ENCODE measurements at places on chromosomes 2 and 18.

GRCh38 chr18:43525169-43525568 lies 247.9 kb upstream of the SYT4 start:
- DNase-seq: no peak

- peak; percentile 28 for DNase-seq
Observed at GRCh38 chr2:159157361-159158209, 128.9 kb downstream of the WDSUB1 start.

GRCh38 chr2:230660294-230661060 lies 52.2 kb upstream of the CAB39 start:
- DNase-seq: no peak

DNA sequence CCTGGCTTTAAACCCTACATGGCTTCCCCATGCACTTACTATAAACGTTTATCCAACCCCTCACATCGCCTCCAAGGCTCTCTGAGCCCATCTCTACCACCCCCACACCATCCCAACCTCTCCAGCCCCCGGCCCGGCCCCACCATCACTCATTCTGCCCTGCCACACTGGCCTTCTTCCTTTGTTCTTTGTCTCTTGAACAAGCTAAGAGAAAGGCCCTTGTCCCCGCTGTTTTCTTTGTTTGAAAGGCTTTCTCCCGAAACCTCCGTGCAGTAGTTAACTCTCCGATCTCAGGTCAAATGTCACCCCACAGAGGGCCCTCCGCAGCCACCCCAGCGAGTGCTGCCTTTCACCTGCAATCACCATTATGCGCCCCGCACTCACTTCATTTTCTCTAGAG lies 100.4 kb downstream of the AFF3 start:
- DNase-seq: no peak

DNA sequence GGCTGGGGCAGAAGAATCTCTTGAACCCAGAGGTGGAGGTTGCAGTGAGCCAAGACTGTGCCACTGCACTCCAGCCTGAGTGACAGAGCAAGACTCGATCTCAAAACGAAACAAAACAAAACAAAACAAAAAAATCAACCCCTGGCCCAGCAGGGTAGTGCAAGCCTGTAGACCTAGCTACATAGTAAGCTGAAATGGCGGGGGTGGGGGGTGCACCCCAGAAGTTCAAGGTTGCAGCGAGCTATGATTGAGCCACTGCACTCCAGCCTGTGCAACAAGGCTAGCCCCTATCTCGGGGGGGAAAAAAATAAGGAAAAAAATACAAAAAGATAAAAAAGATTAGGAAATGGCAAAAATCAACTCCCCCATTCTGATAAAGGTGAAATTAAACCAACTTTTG lies 6.4 kb downstream of the ATL2 start:
- no peak for DNase-seq

DNA sequence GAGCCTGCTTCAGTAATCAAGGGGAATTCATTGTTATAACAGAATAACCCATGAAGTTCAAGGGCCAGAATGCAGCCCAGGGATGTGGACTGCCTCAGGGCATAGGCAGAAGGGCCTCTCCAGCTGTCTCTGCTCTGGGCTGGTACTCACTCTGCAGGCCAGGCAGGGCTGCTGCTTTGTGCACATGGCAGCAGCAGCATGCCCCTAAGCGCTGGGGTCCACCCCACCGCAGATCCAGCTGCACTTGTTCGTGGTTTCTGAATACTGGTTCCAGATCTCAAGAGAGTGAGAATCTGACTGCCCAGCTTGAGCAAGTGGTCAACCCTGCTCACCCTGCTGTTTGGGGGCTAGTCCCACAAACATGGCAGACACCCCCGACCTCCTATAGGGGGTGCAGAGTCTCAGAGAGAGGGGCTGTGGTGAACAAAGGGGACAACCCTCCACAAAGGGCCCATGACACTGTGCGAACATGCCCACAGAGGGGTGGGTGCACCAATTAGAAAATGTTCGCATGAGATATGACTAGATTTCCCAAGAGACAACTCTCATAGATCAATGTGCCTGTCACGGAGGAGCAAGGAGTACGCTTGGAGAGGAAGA lies 87.3 kb downstream of the ACTR3 start:
- peak; percentile 44 for DNase-seq

- peak; percentile 62 for DNase-seq
Observed at GRCh38 chr18:57863706-57864105, 60.6 kb upstream of the ATP8B1 start.

DNA sequence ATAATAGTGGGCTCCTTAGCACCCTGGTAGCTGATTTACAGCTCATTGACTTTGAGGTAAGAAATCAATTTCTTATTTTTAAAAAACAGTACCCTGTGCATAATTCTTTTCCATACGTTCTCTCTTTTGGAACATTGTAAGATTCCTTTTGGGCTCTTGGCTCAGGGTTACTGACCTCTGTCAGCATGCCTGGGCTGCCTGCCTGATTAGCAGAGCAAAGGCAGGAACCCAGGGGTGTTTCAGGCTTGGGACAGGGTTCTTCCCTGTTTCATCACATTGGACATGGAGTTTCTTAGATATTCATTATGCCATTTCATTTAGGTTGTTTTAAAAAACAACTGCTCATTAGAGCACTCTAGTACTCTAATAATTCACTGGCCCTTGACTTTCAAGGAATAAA lies 73.8 kb upstream of the ITM2C start:
- DNase-seq: no peak

GRCh38 chr2:210162466-210163124 lies 8.6 kb downstream of the KANSL1L start:
- DNase-seq: peak; percentile 47

DNA sequence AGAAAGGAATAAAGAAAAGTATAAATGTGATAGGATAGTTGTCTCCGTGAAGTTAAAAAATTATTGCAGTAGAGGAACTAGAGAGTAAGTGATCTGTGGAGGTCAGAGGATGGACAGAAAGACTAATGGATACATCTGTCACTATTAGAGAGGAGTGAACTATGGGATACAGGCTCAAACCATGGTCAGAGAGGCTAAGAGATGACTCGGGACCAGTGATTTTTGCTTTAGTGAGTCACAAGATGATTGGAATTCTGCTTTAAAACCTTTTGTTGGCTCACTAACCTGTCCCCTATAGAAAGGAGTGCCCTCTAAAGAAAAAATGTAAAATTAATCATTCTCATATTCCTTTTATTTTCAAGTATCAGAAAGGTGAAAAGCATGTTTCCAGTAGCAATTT lies 30.3 kb downstream of the ALMS1 start:
- DNase-seq: peak; percentile 35

- no peak for DNase-seq
Observed at GRCh38 chr2:107018366-107018765, 132.4 kb upstream of the ST6GAL2 start.

GRCh38 chr2:106745468-106745867 lies 140.5 kb downstream of the ST6GAL2 start:
- DNase-seq: no peak

DNA sequence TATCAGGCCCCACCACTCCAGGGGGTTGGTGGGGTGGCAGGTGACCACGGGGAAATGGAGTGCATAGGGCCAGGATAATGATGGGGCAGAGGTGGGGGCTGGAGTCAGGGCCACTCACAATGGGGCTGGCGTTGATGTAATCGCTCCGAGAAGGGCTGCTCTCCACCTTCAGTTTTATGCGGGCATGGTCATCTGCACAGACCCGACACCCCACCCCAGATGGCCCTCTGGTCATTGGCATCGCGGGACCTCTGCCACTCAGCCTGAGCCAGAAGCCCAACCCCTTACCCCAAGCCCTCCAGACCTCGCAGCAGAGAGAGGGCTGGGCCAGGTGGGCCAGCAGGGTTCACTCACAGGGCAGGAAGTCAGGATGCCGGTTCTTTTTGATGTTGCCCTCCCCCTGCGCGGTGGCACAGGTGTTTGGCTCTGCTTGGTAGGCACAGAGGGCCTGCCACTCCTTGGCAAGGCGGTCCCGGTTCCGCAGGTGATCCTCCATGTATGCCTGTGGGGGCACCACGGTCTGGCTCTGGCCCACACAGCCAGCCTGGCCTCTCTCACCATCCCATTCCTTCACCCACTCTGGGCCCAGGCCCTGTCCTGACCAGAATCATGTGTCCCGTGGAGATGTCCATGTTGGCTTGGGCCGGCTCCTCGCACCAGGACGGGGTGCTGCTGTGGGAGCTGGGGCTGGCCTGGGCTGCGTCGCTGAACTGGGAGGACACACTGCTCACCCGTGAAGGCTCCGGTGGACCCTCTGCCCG lies 12.4 kb downstream of the PTPRN start:
- no peak for DNase-seq

- DNase-seq: no peak
Observed at GRCh38 chr2:234339011-234339410, 157.9 kb downstream of the ARL4C start.

- no peak for DNase-seq
Observed at GRCh38 chr2:132795220-132795619, 125.2 kb upstream of the LYPD1 start.

- DNase-seq: no peak
Observed at GRCh38 chr2:69836316-69836715, 6.9 kb downstream of the GMCL1 start.

- peak; percentile 67 for DNase-seq
Observed at GRCh38 chr2:38245114-38245641, 131.9 kb downstream of the ATL2 start.
